Activated gamma-delta T cell treated with Interleukin-2 at 50 U/mL for 16 hours (primary cell): ENCODE measurements at places on chromosomes 5 and 9.

- no peak for DNase-seq
Observed at GRCh38 chr9:99680191-99680590, 141.5 kb upstream of the NR4A3 start.

GRCh38 chr9:93676310-93677047 lies 100.1 kb downstream of the PHF2 start:
- DNase-seq: peak; percentile 3

DNA sequence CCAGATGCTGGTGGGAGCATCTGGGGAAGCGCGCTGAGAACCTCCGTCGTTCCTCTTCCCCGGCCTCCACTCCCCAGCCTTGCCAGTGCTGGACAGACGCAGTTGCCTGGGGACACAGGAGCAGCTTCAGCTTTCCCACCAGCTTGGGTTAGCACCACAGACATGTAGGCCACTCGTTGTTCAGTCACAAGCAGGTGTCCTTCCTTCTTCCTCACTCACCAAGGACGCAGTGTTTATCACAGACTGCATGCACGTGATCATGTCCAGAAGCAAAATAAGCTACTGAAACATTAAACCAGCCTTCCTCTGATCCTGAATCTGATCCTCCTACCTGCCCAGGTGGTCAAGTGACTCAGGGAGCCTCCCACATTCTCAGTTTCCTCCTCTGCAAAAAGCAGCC lies 232.9 kb downstream of the SYK start:
- DNase-seq: no peak

- DNase-seq: no peak
Observed at GRCh38 chr5:172875505-172876279, 41.6 kb downstream of the ERGIC1 start.

DNA sequence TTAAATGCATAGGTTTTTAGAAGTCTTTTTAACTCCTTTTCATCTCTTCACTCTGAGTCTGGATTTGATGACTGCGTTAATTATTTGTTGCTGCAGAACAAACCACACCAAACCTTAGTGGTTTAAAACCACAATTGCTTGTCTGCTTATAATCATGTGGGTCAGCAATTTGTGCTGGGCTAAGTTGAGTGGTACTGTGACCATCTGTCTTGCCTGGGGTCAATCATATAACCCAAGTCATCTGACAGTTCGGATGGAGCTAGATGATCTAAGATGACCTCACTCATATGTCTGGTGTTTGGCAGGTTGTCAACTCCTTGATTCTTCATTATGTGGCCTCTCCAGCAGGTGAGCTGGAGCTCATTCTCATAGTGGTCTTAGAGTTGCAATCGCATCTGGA lies 219.1 kb upstream of the ELAVL2 start:
- no peak for DNase-seq

GRCh38 chr5:80706835-80707447 lies 52.2 kb upstream of the DHFR start:
- DNase-seq: no peak

GRCh38 chr5:153552886-153553285 lies 62.4 kb downstream of the GRIA1 start:
- no peak for DNase-seq

DNA sequence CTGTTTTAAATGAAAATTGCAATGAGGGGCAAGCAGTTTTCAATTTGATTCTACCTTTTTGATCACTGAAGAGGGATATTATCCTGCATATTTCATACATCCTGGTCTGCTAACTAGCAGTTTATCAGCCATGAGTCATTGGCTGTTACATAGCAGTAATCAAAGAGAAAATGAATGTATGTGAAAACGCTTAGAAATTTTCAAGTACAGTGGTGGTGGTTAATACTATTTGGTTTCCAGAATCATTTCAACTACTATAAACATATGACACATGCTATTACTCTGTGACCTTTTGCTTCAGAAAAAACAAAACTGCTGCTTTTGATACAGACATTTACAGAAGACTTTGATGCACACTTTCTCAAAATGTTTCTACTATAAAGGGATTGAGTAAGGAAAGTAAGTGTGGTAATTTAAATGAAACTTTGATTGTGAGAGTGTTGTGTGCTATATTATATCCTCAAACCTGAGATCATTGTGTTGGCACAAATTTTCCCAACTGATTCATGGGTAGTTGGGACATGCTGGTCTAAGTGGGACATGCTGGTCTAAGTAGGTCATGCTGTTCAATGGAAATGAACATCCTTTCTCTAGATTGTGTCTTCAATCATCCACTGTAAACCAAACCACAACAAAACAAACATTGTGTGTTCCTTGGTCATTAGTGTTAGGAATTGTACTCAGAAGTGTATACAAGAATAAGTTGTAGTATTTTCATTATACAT lies 5.1 kb downstream of the RNF14 start:
- no peak for DNase-seq

- peak; percentile 30 for DNase-seq
Observed at GRCh38 chr5:6729386-6730310, 16.4 kb downstream of the TENT4A start.

DNA sequence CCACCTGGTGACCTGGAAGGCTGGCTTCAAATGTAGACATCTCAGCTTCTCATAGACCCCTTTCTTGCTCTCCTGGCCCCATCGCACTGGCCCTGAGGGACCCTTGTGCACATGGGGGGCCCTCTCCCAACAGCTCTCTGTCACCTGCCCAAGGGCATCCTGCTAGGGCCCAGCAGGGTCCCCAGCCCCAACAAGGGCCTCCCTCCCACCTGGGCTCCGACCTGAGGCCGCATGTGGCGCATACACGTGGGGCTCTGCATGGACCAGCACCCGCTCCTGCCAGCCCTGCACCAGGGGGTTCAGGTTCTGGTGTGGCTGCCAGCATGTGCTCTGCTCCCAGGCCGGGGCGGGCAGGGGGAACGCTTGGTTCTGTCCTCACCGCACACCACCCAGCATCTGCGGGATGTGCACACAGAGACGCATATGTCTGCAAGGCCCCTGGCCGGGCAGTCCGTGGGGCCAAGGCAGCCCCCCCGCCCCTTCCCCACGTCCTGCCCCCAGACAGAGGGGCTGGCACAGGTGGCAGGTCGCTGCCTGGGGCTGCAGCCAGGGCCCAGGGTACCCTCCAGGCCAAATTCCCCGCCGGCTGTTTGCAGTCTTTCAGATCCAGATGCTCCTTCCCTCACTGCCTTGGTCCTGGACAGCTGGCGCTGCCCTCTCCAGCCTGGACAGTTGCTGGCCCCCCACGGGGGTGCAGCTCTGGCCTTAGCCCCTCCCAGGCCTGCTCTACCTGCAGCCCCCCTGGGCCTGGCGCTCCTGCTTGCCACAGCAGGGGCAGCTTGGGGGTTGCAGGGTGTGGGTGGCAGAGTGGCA lies 17.9 kb upstream of the NRARP start:
- DNase-seq: no peak

GRCh38 chr5:150278046-150278730 lies 11.4 kb downstream of the CAMK2A start:
- no peak for DNase-seq
